ENCODE measurements at places on chromosomes 2 and 18.

- DNase-seq = no peak
Observed at GRCh38 chr2:205733648-205734047, 51.3 kb downstream of the NRP2 start.

- DNase-seq = no peak
Observed at GRCh38 chr2:68577183-68577582, 66.2 kb upstream of the PROKR1 start.

- DNase-seq = no peak
Observed at GRCh38 chr2:197615016-197615652, 60.3 kb downstream of the RFTN2 start.

DNA sequence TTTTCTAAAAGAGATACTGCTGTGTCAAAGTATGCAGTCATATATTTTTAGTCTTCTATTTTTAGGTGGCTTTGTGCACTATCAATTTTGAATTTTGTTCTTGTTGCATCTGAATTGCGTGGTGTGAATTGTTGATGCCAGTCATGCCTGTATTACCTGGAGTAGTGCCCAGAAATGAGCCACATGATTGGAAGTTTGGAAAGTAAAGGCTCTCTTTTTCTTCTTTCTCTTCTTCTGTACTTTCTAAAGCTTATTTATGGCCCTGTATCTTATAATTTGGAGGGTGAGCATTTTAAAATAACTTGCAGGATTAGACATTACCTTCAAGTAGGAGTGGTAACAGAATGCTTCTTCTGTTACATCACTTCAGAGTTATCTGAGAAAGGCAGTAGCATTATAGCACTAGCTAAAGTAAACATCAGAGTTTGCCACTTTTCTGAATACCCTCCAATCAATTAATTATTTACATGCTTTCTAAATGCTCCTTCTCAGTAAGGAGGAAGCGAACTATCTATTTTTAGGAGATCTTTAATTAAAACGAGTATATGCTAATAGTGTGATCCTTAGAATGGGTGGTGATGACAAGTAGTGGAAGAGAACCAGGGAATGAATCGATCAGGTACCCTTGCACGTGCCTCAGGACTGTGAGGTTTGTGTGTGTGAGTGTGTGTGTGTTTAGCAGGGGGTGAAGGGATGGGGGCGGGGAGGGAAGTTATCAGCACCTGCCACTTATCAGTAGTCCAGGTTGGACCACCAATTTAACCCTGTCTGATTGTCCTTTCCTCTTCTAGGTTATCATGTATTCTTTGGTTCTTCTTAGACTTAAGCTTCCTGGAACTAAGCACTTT is 112.5 kb downstream of the MAP3K20 start:
- DNase-seq = no peak

DNA sequence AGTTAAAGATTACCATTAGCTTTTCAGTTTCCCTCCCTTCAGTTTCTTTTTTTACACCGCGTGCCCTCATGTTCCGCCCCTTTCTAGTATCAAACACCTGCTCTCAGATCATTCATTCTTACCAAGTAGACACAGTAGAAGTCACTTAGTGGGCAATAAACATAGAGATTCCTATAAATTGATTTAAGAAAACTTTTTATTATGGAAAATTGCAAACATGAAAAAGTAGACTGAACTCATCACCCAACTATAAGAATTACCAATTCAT is 21.2 kb upstream of the CNRIP1 start:
- DNase-seq = no peak

DNA sequence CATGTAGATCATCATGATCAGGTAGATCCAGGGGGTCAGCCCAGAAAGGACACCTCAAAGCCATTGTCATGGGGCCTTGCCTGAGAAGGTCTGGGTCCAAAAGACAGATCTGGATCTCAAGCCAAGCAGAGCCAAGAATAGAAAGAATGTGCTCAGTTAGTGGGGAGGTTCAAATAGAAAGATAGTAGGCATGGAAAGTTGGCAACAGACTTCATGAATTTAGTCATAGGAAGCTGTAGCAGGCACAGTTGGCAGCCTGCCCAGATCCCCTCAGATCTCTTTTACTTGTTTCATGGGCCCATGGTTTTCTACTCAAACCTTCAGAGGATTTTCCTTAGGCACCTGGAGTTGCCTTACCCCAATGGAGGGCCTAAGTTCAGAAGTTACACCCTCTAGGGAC is 767.0 kb downstream of the SLC4A3 start:
- DNase-seq = no peak

- no peak for DNase-seq
Observed at GRCh38 chr18:21739604-21740537, 721 bp upstream of the MIB1 start.

- DNase-seq = no peak
Observed at GRCh38 chr2:62459106-62459505, 46.9 kb downstream of the TMEM17 start.

DNA sequence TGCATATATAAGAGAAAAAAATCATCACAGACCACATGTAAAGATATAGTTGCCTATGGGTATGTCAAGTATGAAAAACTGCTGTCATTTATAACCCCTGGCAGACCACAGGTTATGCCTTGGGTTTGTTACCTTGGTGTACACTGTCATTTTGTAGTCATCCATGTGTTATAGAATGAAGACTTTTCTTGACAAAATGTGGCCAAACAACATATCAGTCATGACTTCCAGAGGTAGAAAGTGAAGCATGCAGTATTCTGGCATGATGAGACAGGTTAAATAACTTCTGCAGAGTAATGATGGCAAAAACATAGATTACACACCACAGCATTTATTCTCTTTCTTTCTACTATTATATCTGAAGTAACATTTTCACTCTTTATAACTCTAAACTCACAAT is 74.9 kb upstream of the NEUROD1 start:
- no peak for DNase-seq

DNA sequence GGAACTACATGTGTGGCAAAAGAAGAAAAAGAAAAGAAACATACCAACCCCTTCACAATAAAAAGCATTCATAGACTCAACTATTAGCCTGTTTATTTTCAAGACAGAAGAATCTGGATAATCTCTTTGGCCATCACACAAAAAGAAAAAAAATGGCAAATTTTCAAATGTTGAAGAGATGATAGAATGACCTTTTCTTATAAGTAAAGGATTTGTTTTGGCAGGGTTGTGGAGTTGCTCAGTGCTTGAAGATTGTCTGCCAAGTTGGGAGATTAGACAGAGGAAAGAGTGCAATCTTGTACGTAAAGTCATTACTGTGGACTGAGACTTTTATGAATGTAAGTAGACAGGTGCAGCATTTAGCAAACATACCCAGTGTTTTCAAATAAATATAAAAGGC is 18.5 kb upstream of the FAM171B start:
- no peak for DNase-seq

GRCh38 chr2:24421668-24422067 is 61.3 kb upstream of the ITSN2 start:
- peak; percentile 33 for DNase-seq

- no peak for DNase-seq
Observed at GRCh38 chr2:55923091-55923981, at the start of gene EFEMP1. EFEMP1 (minus strand) TSS chr2:55923782; CDS start chr2:55922440, 1,342 bp downstream.

DNA sequence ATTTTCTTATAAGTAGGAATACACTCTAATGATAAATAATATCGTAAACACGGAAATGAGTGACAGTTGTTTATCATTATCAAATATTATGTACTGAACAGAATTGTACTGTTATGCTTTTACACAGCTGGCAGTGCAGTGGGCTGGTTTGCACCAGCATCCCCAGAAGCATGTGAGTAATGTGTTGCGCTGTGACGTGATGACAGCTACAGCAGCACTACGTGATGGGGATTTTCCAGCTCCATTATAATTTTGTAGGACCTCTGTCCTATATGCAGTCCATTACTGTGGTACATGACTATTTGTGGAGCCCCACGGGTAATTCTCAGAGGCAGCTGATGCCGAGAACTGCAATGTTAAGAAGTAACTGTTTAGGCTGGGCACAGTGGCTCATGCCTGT is 77.3 kb upstream of the ATG16L1 start:
- no peak for DNase-seq

- DNase-seq = no peak
Observed at GRCh38 chr2:224165901-224166319, 126.8 kb upstream of the SERPINE2 start.

DNA sequence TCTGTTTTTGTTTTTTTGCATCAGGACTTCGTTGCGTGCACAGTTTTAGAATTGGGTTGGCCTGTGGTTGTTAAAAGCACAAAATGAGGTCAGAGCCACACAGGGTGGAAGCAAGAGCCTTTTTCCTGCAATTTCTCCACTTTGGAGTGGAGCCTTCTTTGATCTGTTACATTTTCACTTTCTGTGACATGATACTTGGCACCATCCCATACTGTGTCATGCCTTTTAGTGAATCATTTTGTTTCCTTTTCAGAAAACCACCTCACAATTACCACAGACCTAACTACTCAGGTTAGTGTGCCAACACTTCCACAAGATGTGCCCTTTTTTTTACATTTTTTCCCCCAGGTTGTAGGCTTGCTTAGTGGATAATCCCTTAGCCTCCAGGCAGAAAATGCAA is 32.5 kb downstream of the MERTK start:
- no peak for DNase-seq

- no peak for DNase-seq
Observed at GRCh38 chr2:200466425-200467418, 43.1 kb downstream of the KCTD18 start.

DNA sequence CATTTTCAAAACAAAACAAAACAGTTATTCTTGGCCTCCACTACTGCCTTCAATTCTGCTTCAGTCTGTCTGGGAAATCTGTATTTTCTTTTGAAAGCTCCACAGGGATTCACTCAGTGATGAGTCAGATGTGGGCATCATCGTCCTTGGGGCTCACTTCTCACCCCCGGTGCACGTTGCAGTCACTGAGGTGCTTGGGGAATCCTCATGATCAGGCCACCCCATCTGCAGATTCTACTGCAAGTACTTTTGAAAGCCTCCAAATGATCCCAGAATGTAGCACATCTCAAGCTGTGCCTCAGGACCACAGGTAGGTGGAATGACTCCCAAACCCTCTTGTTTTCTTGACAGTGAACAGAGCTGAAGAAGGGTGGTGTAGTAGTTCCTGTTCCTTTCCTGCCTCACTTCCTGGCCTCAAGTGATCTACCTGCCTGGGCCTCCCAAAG is 34.3 kb downstream of the LPIN2 start:
- DNase-seq = no peak

- no peak for DNase-seq
Observed at GRCh38 chr2:171430516-171431410, 3.0 kb downstream of the METTL8 start.

DNA sequence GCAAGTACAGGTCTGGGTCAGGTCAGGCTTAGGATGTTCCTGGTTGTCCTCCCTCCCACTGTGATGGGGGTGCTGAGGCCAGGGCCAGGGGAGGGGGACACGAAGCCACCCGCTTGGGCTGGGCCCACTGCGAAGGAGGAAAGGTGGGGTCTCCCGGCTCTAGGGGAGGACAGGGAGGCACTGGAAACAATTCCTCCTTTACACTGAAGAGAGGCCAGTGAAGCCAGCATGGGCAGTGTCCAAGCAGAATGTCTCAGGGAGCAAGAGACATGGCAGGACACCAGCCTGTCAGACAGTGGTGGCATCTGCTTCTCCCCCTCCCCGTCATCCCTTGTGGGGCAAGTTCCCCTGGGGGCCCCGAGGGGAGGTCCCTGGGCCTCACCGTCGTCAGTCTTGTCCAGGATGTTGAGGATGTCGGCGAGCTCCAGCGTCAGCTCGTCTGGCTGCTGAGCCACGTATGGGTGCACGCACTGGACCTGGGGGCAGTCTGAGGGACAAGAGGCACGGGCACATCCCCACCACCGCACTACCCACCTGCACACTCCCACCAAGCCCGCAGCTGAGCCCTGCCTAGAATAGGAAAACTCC is 10.8 kb downstream of the SNORC start:
- DNase-seq = no peak

- no peak for DNase-seq
Observed at GRCh38 chr2:20723543-20723942, 56.6 kb downstream of the GDF7 start.

DNA sequence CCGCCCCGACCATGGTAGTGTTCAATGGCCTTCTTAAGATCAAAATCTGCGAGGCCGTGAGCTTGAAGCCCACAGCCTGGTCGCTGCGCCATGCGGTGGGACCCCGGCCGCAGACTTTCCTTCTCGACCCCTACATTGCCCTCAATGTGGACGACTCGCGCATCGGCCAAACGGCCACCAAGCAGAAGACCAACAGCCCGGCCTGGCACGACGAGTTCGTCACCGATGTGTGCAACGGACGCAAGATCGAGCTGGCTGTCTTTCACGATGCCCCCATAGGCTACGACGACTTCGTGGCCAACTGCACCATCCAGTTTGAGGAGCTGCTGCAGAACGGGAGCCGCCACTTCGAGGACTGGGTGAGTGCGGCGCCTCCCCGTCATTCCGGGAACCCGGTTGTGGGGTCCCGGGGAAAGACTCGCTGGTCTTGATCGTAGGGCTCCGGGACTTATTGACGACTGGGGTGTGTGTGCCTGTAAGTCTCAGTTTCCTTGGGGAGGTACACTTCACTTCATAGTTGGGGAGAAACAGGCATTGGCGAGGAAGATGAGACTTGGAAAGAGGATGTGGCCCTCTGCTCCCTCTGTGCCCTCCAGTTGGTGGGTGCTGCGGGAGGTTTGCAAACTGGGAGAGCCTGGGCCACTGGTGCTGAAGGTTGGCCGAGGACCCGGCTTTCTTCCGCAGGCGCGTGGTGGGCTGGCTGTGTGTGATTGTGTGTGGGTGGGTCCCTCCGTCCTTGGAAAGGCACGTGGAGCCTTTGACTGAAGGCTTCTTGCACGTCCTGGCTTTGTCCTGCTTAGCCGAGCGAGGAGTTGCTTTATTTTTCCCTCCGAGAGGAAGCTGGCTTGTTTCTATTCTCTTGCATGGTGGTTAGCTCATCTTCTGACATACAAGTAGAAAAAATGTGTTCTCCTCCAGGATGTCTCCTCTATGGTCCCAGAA is 886 bp downstream of the PRKCE start:
- DNase-seq = no peak

- DNase-seq = no peak
Observed at GRCh38 chr2:38739524-38739923, 11.6 kb downstream of the SRSF7 start.

DNA sequence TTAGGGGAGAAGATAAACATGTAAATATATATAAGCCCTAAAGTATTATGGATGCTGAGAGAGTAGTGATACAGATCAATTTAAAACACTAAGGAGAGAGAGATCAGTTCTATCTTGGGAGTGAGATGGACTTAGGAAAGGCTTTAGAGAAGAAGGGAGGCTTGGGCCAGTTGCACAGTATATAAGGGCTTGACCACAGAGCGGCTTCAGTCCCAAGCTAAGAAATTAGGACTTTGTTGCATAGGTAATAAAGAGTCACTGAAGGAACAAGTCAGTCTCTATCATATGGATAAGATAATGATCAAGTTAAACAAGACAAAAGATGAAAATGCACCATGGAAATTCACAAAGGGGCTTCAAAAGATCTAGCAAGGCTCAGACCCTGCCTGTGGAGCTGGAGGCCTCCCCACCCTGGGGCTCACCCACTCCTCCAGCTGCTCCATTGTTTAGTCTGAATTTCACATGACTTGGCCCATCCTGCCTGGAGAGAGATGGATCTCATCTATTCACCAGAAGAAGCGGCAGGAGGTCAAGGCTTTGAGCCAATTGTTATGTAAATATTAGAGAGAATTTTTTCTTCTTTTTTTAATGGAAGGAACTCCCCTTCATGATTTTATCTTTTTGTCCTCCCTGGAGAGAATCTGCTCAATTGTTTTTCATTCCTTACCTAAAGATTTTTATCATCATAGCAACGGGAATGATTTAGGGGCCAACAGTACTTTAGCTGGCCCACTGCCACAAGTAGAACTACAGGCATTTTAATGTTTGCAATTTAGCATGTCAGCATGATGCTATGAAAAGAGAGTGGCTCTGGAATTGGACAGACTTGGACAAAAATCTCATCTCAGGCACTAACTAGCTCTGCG is 44.0 kb downstream of the GYPC start:
- no peak for DNase-seq

- DNase-seq = no peak
Observed at GRCh38 chr2:78540255-78540654, 485.2 kb upstream of the REG3G start.
